Brain microvascular endothelial cell (primary cell): ENCODE measurements at places on chromosomes 16 and 17.

GRCh38 chr17:77405867-77406732 lies 265.3 kb downstream of the SEC14L1 start:
- no peak for DNase-seq

GRCh38 chr17:73103641-73104335 lies 11.3 kb upstream of the SLC39A11 start:
- DNase-seq = peak; percentile 47

GRCh38 chr17:32689348-32689747 lies 187.6 kb downstream of the MYO1D start:
- no peak for DNase-seq

- no peak for DNase-seq
Measured at GRCh38 chr17:15654886-15655561, 29.1 kb downstream of the TRIM16 start.

DNA sequence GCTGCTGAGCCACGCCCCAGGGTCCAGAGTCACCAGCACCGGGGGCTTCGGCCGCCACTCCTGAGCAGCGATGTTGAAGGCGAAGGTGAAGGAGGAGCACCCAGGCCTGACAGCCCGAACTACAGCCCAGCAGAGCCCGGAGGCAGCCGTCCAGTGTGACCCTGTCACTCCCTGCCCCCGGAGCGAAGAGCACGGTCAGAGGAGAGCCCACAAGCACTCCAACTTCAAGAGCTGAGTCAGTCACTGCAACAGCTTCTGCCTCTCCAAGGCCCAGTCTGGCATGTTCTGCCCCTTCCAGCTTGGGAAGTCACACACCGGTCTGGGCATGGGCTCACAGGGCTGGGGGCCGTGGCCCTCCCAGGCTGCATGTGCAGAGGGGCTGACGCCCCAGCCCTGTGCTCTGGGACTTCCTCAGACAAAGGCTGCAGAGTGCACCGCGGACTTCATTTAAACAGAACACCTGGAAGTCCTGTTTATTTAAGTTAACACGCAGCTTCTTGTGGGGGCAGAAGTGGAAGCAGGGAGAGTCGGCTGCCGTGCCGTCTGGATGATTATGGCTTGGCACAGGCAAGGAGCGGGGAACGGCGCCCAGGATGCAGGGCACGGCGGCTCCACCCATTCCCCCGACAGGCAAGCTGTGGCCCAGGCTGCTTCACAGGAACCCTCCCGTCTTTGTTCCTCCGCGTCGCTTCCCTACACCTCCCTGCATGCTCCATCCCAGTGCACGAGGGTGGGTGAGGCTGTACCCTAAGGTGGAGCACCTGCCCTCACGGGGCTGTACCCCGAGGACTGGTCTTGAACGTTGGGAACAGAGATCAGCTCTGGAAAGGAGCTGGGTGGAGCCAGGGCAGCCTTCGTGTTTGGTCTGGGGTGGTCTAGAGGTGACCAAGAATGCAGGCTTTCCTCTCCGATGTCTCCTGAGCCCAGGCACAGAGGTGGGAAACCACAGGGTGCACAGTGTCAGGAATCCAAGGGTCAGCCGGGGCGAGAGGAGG lies 68.9 kb upstream of the METRNL start:
- DNase-seq = no peak

DNA sequence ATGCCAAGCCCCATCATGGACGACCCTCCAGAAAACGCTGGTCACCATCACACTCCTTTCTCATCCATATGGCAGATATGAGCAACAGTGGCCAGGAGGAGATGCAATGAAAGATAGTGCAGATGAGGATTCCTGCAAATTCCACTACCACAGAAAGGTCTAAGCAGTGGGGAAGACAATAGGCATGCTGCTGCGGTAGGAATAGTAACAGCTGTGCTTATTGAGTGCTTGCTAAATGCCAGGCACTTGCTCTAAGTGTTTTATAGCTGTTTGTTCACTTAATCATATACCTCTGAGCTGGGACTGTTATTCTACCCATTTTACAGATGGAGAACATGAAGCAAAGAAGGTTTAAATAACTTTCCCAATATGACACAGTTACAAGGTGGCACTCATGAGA lies 46.6 kb upstream of the AKAP1 start:
- DNase-seq = no peak
